Smooth muscle cell of the brain vasculature (primary cell): ENCODE measurements at places on chromosomes 7 and 10.

- no peak for DNase-seq
Measured at GRCh38 chr7:31493714-31494181, 20.1 kb upstream of the ITPRID1 start.

DNA sequence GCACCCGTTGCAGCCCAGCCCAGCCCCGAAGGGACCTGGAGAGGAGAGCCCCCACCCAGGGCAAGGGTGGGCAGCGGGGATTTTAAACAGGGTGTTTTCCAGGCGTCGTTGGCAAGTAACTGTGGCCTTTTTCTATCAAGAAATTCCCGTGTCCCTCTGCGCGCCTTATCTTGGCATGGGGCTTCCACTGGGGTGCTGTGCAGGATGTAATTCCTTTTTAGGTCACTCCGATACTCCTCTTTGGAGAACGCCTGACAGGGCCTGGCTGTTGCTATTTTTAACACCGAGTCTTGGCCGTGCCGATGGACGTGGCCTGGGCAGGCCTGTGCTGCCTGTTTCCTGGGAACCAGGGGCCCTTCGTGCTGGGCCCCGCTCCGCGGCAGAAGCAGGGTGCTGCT is 93.8 kb downstream of the INPP5A start:
- DNase-seq: no peak

DNA sequence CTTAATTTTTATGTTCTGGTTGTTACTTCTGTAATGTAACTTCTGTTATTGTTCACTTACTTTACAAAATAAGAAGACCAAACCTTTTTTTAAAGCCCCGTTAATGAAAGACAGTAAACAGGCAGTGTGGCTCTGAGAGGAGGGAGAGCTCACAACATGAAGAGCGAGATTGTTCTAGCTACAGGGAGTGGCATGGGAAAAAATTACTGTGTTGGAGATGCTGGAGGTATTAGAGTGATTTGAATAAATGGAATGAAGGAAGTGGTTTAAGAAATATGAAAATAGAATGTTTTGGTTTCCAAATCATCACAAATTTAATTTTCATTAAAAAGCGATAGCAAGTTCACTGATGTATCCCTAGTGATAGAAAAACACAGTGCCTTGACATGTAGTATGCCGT is 31.8 kb downstream of the REEP3 start:
- DNase-seq: no peak

DNA sequence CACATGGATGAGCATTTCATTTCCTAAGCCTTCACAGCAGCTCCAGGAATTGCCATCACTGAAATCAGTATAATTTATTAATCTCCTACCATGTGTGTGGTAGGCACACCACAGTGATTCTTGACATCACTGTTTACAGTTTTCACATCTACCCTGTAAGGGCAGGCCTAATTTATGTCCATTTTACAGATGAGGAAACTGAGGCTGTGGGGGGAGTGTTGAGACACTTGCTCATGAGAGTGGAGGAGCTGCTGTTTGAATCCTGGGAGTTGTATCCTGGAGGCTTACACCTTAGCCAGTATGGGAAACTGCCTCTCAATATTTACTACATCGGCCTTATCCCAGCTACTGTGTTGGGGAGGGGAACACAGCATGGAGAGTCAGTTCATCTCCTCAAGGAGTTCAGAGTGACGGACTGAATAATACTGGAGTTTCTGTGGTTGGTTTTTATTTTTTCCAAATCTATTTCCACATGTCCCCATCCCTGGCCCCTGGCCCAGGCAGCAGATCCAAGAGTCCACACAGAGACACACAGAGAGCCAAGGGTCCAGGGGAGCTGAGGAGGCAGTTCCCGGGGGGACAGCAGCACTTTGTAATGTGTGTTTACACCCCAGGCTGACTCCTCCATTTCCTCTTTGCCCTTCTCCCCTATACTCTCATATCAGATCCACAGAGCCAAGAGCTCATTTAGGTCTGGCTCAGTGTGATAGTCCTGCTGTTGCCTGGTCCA is 13.2 kb downstream of the UBTD1 start:
- no peak for DNase-seq

DNA sequence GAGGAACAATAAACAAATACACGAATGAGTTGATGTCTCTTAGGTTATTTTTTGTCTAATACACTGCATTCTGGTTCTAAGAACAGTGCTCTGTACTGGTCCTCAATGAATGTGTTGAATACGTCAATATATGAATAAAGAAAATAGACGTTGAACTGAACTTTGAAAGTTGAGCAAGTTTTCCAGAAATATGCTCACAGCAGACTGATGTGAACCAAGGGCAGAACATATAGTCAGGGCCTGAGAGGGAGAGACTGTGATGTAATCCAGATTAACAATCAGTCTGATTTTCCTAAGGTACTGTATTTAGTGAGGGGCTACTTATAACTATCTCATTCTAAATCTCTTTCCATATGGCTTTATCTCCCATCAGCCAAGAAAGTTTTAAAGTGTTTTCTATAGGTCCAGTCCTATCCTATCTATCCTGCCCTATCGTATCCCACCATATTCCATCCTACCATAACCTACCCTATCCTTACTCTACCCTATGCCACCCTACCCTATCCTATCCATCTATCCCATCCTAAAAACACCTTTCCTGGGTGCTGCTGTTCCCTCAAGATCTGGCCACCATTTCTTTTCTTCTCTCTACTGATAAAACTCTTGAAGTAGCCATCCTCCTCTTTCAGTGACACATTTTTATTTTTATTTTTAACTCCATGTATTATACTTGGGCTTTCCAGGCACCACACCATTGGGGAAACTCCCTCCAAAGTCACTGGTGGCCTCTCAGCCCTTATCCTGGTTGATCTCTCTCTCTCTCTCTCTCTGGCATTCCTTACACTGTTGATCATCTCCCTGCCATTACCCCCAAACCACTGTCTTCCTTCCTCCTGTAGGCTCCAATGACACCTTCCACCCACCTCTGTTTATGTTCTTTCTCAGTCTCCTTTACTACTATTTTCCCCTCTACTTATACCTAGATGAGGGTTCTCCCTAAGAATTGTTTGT is 212.3 kb upstream of the SLC26A5 start:
- DNase-seq: no peak
